Testis (tissue), 5 donors: ENCODE measurements at places on chromosomes 6 and 20. TPM values are rescaled to one million over a fixed set of nuclear protein-coding genes. Genes with fewer than 3 reads are reported as not detected.
A peak's percentile ranks its signal among the peaks of the same experiment; 100 is the strongest.

Gene SH3BGRL2
- 9.8 TPM for total RNA-seq

Gene GHRH
- not detected for total RNA-seq

Gene GPR6
- total RNA-seq = not detected

DNA sequence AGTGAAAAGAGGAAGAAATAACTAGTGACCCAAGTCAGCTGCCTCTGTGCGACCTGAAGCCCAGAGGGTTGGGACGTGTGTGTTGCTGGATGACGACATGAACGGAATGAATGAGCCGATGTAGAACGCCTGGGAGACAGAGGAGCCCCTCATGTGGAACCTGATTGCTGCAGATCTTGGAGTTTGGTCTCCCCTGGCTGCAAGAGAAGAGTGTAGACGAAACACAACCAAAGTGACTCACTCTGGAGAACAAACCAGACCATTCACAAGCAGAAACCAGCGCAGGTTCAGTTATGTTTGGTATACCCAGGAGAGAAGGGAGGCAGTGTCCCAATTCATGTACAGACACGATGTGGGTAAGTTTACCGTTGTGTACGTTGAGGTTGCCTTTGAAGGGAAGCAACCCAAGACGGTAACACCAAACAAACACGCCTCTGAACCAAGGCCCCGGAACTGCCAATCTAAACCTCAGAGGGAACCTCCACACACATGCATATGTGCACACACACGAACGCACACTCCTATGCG, 265.9 kb downstream of the BMP7 start:
- H3K27me3 ChIP-seq = no peaks in the 10 kb centered on the region
- no peak for DNase-seq
- H3K4me3 ChIP-seq = no peak overlapping the region

DNA sequence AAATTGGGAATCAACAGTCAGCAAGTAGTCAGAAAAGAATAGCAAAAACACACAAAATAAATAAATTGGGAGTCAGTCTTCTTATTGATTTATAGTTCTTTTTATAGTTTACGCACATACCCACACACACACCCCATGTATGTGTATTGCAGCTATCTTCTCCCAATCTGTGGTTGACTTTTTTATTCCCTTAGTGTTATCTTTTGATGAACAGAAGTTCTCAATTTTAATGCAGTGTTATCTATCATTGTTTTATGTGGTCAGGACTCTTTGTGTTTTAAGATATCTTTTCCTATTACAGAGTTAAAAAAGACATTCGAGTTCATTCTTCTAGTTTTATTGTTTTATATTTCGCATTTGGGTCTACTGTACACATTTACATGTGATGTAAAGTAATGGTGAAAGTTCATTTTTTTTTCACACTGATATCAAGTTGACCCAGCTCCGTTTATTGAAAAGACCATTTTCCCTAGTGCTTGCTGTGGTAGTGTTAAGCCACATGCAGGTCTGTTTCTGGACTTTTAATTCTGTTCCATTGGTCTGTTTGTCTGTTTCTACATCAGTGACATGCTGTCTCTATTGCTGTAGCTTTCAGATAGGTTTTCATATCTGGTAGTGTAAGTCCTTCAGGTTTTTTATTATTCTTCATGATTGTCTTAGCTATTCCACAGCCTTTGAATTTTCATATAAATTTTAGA, 78.4 kb downstream of the ZFAND3 start:
- H3K36me3 ChIP-seq = no peaks in the 10 kb centered on the region
- H3K4me1 ChIP-seq = no peaks in the 10 kb centered on the region
- no peak for DNase-seq
- H3K27ac ChIP-seq = no peak overlapping the region
- H3K27me3 ChIP-seq = no peaks in the 10 kb centered on the region
- no peak overlapping the region for H3K4me3 ChIP-seq

- H3K4me1 ChIP-seq = no peaks in the 10 kb centered on the region
- H3K36me3 ChIP-seq = no peaks in the 10 kb centered on the region
- H3K27ac ChIP-seq = no peak overlapping the region
- DNase-seq = no peak
- no peaks in the 10 kb centered on the region for H3K27me3 ChIP-seq
These were observed 509.7 kb upstream of the MARCKS start for GRCh38 chr6:113347436-113347835.

DNA sequence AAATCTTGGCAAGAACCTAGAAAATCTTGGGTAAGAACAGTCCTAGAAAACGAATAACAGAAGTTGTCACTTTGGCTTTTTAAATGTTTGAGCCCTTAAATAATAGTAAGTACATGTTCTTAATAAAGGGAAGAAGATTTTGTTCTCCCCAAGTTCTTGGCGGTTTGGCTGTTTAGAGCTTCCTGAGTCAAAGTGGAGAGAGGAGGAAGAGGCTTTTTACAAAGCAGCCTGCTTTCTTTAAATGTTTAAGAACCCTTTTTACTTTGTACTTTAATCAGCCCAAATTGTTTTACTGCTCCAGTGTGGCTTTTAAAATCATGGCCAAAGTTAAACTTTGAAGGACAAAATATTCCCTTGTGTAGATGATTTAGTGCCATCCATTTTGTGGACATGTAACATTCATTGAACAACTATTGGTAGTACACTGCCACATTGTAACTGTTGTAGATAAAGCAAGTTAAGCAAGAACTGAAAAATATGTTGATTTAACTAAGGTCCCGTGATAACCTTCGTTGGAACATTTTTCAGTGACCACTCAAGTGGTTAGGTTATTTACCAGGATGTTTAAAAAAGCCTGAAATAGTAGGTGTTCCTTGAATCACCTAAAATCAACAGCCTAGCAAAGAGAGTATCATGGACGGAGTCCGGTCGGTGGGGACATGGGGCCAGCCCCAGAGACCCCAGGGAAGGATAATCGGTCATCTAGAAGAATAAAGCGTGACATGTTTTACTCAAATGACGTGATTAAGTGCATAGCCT, 2.4 kb downstream of the AMD1 start:
- H3K27me3 ChIP-seq = no peaks in the 10 kb centered on the region
- H3K4me3 ChIP-seq = peak overlapping the region; percentile 84
- no peaks in the 10 kb centered on the region for H3K36me3 ChIP-seq
- H3K27ac ChIP-seq = peak overlapping the region; percentile 49
- DNase-seq = no peak

GRCh38 chr6:7124636-7125035, 16.9 kb downstream of the RREB1 start:
- H3K36me3 ChIP-seq = no peaks in the 10 kb centered on the region
- H3K4me1 ChIP-seq = no peaks in the 10 kb centered on the region
- DNase-seq = no peak
- H3K27ac ChIP-seq = no peak overlapping the region

- DNase-seq = no peak
- H3K4me1 ChIP-seq = no peaks in the 10 kb centered on the region
- no peaks in the 10 kb centered on the region for H3K36me3 ChIP-seq
- H3K4me3 ChIP-seq = no peak overlapping the region
These were observed 14.0 kb upstream of the GSTA4 start for GRCh38 chr6:53009056-53009455.

DNA sequence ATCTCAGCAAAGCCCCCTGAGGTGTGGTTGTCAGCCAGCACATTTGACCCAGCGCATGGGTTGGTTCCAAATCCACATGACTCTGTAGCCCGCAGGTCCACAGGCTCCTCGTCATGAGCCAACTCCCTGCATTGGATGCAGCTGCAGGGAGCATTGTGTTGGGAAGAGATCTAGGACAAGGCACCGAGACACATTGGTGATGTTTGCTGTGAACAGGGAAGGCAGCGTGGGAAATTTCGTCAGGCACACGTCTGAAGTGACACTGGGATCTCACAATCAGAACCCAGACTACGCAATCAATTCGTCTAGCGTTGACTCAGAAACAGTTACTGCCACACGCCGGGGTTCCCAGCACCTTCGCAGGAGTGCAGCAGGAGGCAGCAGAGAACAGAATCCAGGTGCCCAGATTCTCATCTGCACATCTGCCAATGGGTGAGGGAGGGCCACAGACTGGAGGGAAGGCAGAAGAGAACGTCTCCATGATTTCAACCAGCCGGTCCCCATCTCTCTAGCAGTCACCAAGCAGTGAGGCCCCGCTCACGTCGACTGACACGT, 177.0 kb downstream of the TTLL2 start:
- no peaks in the 10 kb centered on the region for H3K27me3 ChIP-seq
- H3K4me3 ChIP-seq = no peak overlapping the region
- H3K4me1 ChIP-seq = no peaks in the 10 kb centered on the region

DNA sequence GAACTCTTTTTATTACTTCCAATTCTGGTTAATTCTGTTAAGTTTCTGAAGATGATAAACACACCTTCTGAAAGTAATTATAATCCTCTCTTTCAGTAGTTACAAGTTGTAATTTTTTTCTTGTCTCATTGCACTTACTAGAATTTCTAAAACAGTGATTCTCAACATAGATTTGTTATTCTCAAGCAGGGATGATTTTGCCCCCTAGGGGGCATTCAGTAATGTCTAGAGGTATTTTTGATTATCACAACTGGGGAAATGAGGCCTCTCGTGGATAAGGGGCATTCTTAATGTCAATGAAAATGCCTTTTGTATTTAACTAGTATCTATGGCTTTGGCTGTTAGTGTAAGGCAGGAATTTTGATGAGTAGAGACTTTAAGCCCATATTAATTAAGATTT, 39.4 kb upstream of the MAFB start:
- no peak overlapping the region for H3K27ac ChIP-seq
- no peaks in the 10 kb centered on the region for H3K4me1 ChIP-seq
- no peaks in the 10 kb centered on the region for H3K27me3 ChIP-seq
- no peaks in the 10 kb centered on the region for H3K36me3 ChIP-seq
- DNase-seq = no peak
- H3K4me3 ChIP-seq = no peak overlapping the region

DNA sequence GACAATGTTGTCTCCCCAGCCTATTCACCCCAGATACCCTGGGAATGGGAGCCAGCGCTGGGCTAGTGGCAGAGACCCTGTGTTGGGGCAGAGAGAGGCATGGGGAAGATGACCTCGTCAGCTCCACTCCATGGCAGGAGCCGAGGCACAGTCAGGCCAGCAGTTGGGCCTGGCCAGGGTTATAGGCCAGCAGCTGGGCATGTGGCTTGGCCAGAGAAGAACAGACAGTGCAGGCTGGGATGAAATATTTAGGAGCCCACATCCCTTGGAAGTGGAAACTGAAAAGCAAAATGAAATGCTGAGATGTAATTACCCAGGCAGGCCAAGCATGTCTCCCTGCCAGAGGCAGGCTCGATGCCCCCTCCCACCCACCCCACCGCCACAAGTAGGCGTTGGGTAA, 70.0 kb downstream of the GRM4 start:
- no peak overlapping the region for H3K4me3 ChIP-seq
- H3K4me1 ChIP-seq = no peaks in the 10 kb centered on the region
- no peak overlapping the region for H3K27ac ChIP-seq
- no peak for DNase-seq
- no peaks in the 10 kb centered on the region for H3K27me3 ChIP-seq

DNA sequence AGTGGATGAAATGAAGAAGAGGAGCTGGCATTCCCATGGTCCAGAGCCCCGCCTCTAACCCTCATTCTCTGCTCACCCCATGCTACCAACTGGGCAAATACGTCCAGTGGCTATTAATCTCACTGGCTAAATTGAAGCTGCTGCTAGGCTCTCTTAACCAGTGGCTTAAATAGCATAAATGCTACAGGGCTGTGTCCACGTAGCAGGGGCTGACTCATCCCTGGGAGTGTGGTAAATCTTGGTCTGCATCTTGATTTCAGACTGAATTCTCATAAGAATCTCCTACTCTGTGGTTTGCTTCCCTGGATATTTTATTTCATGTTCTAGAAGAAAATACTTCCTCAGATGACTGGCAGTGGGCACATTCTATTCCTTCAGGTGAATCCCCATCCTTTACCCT, 193.1 kb upstream of the ARG1 start:
- no peak overlapping the region for H3K27ac ChIP-seq
- no peaks in the 10 kb centered on the region for H3K4me1 ChIP-seq
- no peak overlapping the region for H3K4me3 ChIP-seq
- H3K36me3 ChIP-seq = no peaks in the 10 kb centered on the region
- DNase-seq = no peak

- no peak overlapping the region for H3K27ac ChIP-seq
- no peak for DNase-seq
- H3K4me3 ChIP-seq = no peak overlapping the region
- no peaks in the 10 kb centered on the region for H3K27me3 ChIP-seq
- H3K4me1 ChIP-seq = peaks cover 3% of the 10 kb centered on the region
These were observed 3.0 kb downstream of the GSTA2 start for GRCh38 chr6:52760105-52760765.
